Stimulated activated CD8-positive, alpha-beta memory T cell treated with anti-CD3 and anti-CD28 coated beads, Interleukin-7, amount 100 ng/mL, for 24 hours (primary cell): ENCODE measurements at places on chromosomes 5 and 9.
A peak's percentile ranks its signal among the peaks of the same experiment; 100 is the strongest.

GRCh38 chr5:143121135-143121475, 282.4 kb downstream of the NR3C1 start:
- no peak for DNase-seq

DNA sequence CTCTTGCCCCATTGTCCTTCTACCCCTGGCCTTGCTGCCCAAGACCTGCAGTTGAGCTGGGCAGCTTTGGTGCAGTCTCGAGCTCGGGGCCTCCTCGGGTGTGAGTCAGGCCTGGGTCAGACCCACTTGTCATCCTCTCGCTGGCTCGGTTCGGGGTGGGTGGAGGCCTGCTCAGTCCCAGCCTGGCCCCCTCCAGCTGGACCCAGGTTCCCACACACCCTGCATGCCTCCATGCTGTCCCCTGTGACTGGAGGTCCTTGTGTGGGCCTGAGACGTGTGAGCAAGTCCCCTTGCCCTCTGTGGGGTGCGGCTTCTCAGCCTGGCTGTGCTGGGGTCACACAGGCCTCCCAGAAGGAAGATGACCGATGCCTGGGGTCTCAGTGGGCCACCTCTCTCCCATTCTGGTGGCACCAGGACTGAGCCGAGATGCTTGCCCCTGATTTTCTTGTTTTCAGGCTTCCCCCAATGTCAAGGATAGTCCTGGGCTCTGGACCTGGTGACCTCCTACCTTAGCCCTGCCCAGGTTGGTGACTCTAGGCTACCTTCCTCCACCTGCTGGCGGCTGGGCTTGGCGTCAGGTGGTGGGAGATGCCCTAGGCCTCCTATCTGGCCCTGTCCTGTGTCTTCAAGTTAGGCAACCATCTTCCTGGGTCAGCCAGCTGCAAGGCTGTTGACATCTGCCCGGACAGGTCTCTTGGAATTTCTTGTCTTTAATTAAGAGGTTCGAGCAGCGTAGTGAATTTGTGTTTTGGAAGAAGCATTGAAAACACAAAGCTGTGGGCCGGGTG, 15.1 kb downstream of the WNK2 start:
- DNase-seq, result no peak

GRCh38 chr9:121498150-121498486, 1.5 kb downstream of the GGTA1 start:
- DNase-seq, result no peak

- DNase-seq, result no peak
Measured at GRCh38 chr5:122772446-122772845, 2.4 kb upstream of the SNX2 start.

DNA sequence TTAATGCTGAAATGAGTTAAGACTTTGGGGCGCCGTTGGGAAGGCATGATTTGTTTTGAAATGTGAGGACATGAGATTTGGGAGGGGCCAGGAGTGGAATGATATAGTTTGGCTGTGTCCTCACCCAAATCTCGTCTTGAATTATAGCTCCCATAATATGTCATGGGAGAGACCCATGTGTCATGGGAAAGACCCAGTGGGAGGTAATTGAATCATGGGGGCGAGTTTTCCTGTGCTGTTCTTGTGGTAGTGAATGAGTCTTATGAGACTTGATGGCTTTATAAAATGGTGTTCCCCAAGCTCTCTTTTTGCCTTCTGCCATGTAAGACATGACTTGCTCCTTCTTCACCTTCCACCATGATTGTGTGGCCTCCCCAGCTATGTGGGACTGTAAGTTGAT, 5.1 kb downstream of the SLC25A48 start:
- DNase-seq, result no peak

- no peak for DNase-seq
Measured at GRCh38 chr9:109901201-109901600, 121.2 kb downstream of the PALM2AKAP2 start.

GRCh38 chr9:72407114-72407513, 42.1 kb upstream of the ZFAND5 start:
- DNase-seq, result no peak

- no peak for DNase-seq
Measured at GRCh38 chr9:80061940-80062339, 490.2 kb downstream of the TLE4 start.

- peak; percentile 37 for DNase-seq
Measured at GRCh38 chr9:63817622-63818518, 1467.1 kb downstream of the FOXD4L5 start.

- DNase-seq, result no peak
Measured at GRCh38 chr9:11159318-11159862, 546.6 kb upstream of the PTPRD start.

DNA sequence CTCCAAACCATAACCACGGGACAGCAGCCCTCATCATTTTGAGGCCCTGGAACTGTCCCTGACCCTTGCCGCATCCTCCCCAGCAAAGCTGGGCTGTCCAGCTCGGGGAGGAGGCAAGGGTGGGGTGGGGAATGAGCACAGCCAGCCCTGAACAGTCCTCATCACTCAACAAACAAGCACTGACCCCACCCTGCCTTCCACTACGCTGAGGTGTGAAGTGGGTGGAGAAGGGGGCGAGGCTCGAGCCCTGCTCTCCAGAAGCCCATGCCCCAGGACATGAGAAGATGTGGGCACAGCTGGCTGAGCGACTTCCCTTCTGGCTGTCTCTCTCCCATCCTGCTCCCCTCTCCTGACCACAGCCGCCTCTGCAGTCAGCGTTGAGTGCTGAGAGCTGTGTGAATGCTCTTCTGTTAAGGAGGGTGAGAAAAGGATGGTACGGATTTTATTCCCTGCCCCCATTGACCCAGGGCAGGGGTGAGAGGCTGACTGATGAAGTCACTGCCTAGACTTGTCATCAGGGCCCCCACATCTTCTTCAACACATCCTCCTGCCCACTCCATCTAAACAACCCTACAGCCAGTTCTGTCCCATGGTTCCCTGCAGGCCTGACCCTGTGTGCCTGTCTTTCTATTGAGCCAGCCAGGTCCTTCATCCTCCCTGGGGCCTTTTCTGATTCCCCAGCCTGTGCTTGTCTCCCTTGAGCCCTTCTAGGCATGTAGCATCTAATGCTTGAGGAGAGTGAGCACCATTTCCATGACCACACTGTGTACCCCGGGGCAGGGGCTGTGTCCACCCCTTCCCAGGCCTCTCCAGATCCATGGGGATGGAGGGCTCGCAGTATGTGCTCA, 276.0 kb downstream of the FSTL4 start:
- DNase-seq, result no peak

DNA sequence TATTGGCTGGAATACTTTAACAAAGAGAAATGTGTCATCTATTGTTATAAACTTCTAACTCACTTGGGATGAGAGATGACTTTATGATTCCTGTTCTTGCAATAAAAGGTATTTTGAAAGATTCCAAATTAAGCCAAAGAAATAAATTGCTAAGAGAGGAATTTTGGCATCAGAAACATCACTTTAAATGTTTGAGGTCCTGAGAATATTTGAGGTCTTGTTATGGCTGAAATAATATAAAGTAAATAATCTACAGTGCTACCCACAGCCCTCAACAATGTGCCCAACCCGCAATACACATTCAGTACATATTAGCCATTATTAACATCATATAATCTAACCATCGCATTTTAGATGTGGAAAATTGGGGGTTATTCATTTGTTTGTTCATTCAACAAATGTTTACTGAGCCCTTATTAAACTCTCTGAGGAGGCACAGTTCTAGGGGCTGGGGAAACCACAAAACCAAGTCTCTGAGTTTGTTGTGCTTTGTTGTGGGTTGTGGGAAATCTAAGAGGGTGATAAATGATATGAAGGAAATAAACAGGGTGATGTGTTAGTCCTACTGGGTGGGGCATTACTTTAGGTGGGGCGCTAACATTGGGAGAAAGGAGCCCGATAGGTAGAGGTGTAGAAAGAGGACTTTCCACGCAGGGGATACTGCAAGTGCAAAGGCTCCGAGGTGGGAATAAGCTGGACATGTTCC, 135.2 kb upstream of the CLINT1 start:
- DNase-seq, result no peak

DNA sequence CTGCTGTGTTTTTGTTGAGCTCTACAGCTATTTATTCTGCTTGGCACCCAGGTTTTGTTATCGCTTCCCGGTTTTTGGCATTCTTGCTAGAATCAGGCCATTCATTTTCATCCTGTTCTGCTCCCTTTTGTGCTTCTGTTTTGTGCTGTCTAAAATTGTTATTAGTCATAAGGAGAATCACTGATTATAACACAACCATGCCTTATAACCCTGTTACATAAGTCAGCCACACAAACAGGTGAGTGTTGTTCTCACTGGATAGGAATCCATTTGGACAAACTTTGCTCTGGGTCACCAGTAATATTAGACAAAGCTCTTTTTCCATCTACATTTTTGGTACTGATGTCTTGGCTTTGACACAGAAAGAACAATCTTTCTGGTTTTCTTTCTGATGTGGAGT, 622.8 kb downstream of the PSAT1 start:
- DNase-seq, result no peak

GRCh38 chr5:43042176-43042625, 2.1 kb upstream of the ANXA2R start:
- peak; percentile 47 for DNase-seq

- no peak for DNase-seq
Measured at GRCh38 chr5:135102716-135103574, 68.9 kb upstream of the PITX1 start.

- DNase-seq, result no peak
Measured at GRCh38 chr5:116494784-116495450, 79.7 kb downstream of the SEMA6A start.

- no peak for DNase-seq
Measured at GRCh38 chr5:83492331-83492730, 20.8 kb downstream of the VCAN start.

- no peak for DNase-seq
Measured at GRCh38 chr5:157369507-157369906, 90.5 kb upstream of the NIPAL4 start.

- no peak for DNase-seq
Measured at GRCh38 chr9:73869264-73869663, 627.9 kb upstream of the RORB start.

GRCh38 chr9:129495620-129496472, 125.1 kb downstream of the C9orf50 start:
- DNase-seq, result peak; percentile 78

- no peak for DNase-seq
Measured at GRCh38 chr5:8689773-8690172, 820.8 kb downstream of the MTRR start.

- DNase-seq, result no peak
Measured at GRCh38 chr5:145544401-145544800, 290.7 kb downstream of the PRELID2 start.

DNA sequence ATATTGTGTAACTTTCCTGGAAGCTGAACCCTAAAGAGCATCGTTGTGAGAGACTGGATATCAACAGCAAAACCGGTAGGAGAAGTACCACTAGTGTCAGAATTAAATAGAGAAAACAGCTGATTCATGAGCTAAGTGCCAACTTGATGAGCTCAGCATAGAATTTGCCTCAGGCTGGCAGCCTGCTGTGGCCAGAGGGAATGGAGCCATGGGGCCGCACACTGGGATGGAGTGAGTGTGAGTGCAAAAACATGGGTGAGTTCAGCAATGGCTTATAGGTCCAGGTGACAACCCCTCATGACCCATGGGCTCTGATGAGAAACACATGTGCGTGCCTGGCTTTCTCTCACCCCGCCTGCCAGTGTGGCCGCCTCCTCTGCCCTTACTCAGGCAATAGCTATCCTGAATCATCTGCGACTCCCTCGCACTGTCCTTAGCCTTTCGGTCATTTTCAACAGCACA, 25.4 kb downstream of the ADAMTS16 start:
- no peak for DNase-seq

DNA sequence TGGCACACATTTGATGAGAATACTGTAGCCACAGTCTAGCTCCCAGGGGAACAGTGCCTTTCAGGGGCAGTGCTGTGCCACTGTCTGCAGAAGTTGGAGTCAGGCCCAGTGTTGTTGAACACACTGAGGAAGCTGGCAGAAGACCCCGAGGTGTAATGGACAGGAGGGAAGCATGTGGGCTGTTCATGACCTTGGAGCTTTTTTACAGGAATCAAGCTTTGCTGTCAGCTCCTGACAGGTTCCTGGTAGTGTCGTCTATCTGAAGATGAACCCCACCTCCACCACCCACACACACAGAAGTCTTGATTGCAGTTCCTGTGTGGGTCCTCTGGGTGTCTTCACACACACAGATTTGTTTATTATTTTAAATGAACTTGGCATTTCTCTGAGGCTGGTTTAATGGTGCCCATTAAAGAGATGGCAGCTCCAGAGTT, 40.3 kb upstream of the TNFAIP8 start:
- DNase-seq, result no peak

GRCh38 chr9:70031141-70031545, 12.5 kb upstream of the MAMDC2 start:
- DNase-seq, result no peak

GRCh38 chr5:78601559-78602314, 46.8 kb downstream of the LHFPL2 start:
- DNase-seq, result no peak

- no peak for DNase-seq
Measured at GRCh38 chr5:149372076-149372795, 6.9 kb downstream of the IL17B start.

GRCh38 chr9:110111868-110112267, 96.1 kb downstream of the C9orf152 start:
- DNase-seq, result no peak

- no peak for DNase-seq
Measured at GRCh38 chr9:134957165-134957944, 39.6 kb upstream of the FCN1 start.

- no peak for DNase-seq
Measured at GRCh38 chr9:8821910-8822666, 1022.5 kb upstream of the DMAC1 start.

GRCh38 chr5:74653991-74654390, 13.5 kb upstream of the ENC1 start:
- no peak for DNase-seq

DNA sequence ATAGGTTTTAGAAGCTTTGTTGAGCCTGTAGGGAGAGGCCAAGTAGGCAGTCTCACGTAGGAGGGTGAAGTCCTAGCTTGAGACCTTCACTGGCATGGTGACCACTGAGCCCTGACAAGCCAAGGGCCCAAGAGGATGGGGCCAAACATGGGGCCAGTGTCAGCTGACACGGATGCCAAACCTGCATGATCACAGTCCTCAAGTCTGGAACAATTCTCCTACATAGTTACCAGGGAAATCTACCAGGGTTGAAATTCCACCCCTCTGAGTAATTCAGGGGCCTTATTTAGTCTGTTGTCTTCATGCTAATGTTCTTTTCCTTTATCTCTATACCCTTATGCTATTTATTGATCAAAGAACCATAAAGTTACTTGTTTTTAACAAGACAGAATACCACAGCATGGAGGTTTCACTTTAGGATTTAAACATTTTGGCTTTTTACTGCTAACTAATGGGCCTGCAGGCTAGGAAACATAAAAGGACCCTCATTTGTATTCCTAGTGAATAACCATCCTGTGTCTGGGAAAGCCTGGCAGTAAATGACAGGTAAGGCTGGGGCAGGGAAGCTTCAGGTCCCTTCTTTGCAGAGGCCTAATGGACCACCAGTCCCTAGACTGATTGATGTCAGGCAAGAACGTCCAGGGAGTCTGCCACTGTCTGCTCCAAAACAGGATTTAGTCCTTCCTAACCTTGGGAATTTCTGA, 140.8 kb downstream of the FGF1 start:
- DNase-seq, result no peak

DNA sequence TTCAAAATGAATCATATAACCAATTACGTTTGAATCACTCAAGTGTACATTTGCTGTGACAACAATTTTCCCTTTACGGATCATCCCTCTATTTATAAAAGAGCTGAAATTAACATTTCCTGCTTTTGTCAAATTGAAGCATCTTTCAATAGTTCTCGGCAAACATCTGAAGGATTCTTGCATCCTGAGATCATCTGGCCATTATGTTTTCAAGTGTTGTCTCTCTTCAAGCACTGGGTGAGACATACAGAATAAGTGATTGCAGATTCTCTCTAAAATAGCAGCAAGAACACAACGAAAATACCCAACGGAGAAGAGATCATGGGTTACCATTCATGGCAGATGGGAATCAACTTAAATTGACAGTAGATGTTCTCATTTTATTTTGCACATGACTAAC, 283.4 kb upstream of the GRAMD2B start:
- no peak for DNase-seq
